ENCODE measurements at places on chromosomes 7 and 10.

DNA sequence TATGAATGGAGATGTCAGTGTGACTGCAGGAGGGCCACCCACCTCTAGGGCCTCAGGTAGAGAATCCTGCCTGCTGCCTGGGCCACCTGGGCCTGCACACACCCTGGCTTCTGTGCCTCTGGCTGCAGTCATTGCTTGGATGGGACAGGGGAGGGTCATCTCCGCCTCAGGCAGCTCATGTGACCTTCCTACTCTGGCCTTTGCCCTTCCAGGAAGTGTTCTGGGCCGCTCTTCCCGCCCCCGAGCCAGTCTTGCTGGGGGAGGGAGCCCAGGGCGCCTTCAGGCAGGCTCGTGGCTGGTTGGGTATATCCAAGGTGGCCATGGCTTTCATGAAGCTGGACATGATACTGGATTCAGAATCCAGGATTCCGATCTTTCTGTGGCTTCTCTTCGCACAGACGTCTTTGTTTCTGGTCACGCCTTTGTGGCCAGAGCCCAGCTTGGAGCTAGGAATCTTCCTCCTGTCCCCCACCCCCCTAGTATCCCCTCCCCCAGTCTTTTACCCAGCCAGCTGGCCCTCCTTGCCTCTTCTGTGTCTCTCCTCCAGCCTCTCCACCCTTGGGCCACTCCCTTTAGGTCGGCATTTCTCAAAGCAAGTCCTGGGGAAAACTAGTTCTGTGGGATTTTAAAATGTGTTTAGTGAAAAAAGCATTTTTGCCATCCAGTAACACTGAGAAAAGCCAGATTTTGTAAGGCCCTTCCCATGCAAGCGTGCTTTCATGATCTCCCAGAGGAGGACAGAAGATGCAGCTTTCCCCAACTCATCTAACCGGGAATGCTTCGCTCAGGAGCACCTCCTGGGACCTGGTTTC lies 119.6 kb downstream of the ZMIZ1 start:
- no peak for DNase-seq

DNA sequence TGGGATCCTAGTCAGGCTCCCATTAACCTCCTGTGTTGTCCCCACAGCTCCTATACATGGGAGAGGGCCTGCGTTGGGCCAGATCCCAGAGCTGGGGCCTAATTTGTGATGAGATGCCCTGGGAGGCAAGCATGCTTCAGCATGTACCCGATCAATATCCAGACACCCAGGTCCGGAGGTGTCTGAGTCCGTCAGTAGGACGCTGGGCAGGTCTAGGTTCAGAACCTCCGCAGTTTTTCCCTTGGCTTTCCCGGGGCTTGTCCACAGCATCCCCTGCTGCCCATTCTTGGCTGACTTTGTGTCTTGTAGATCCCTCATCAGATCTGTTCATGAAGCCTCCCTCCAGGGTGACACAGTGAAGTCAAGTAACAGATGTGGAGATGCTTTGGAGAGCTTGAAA lies 32.7 kb upstream of the RBAK start:
- no peak for DNase-seq

GRCh38 chr7:152528612-152529011 lies 92.8 kb upstream of the KMT2C start:
- DNase-seq: no peak

DNA sequence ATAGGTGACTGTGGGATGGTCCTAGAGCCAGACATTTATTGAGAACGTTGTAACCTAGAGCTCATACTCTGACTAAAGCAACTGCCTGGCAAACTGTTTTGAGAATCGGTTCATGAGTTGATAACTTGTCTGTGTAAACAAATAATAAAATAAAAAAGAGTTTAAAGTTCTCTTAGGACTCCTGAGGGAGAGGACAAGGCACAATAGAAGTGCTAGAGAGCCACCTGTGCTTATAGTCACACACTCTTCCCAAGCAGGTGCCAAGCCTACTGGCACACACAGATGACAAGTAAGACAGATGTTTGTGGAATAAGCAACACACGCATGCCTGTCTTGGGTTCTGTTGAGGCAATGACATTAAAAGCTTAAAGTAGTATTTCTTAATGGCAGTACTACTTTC lies 7.9 kb downstream of the EDRF1 start:
- no peak for DNase-seq

DNA sequence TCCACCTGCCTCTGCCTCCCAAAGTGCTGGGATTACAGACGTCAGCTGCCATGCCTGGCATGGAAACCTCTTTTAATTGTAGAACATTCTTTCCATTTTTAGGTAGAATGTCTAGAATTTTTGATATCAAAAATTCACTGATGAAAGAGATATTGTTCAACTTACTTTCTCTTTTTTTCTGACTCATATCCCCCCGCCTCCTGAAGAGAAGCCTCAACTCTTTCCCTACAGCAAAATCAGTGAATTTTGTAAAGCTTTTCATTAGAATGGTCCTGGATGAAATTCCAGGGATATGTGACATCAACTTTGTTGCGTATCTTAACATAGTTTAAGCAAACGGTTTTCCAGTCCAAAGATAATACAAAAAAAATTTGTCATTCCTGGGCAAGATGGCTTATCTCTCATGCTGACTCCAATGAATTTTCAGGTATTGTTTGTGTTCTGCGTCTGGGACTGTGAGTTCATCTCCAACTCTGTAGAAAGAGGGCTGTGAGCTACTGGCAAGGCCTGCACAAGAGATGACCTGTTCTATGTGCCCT lies 256.8 kb downstream of the BMPER start:
- no peak for DNase-seq

GRCh38 chr7:36852017-36852416 lies 127.7 kb upstream of the AOAH start:
- DNase-seq: no peak

DNA sequence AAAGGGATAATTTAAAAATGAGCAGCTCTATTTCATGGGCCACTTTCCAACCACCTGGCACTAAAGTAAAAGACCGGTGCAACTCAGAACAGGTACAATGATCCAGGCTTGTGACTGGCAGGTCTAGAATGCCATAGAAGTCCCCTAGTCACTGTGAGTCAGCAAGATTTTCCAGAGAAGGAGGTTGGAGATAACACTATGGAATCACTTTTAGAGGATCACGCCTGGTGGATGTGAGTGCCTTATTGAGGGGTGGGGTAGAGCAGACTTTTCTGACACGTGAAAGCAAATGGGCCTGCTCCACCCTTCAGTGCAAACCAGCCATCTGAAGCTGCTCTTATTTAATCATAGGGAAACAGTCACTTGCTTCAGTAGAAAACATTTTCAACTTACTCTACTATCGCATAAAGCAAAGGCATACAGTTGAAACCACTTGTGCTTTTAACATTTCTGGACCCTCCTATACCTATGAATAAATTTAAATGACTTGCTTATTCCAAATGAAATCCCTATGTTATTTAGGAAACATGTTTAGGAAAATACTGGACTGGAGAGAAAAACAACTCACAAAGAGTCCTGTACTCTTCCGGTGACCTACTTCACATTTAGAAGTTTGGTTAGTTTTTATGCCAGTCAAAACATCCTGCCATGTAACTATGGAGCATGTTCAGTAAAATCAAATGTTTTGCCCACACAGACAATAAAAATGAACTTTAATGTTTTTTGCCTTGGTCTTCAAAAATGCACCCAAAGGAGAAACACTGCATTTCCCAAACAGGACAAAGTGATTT lies 21.5 kb upstream of the AKR1C1 start:
- DNase-seq: no peak

GRCh38 chr10:129272176-129272575 lies 194.9 kb upstream of the MGMT start:
- DNase-seq: no peak

DNA sequence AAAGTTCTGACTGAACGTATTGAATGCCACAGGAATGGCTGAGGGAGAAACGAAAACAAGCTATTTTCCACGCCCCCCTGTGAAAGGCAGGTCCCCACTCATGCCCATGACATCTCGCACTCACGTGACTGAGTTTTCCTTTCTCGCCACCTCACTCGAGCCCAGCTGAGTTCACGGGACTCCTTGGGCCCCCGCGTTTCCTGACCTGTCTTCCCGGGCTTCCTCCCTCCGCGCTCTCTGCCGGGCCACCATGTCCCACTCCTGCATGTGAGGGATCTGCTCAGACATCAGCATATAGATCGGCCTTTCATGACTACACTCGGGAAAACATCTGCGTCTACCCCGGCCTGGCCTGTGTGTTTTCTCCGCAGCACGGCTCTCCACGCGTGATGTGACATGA lies 226.0 kb upstream of the ADARB2 start:
- DNase-seq: no peak

DNA sequence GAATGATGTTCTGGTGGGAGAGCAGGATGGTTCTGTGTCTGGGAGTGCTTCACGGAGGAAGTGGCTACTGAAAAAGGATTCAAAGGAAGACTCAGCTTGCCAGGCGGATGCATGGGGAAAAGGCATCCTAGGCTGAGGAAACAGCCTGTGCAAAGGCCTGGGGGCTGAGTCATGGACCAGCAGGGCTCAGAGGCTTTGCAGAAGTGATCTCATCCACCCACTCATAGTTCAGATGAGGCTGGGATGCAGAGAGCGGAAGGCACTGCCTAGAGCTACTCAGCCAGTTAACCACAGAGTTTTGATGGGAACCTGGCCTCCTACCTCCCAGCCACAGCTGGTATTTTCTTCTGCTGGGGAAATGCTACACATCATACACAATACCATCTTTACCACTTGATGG lies 15.8 kb upstream of the ADAMTS14 start:
- DNase-seq: peak; percentile 38

DNA sequence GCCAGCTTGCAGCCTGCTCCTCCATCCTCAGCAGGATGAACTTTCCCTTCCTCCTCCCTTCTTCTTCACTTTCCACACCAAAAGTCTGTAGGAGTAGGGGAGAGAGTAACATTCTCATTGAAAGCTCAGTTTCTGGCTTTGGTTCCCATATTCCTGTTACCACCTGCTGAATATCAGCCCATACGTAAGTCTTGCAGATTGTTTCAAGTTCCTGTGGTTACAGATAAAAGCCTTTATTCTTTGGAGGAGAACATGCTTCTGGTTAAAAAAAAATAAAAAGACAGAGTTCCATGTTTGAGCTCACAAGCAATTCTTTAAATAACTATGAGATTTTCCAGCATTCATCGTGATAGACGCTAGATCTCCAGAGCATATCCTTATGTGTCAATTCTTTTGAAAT lies 637.3 kb downstream of the SUGCT start:
- no peak for DNase-seq

- peak; percentile 59 for DNase-seq
Observed at GRCh38 chr7:37031571-37032257, 307.4 kb upstream of the AOAH start.

- no peak for DNase-seq
Observed at GRCh38 chr10:76150139-76150875, 718.9 kb downstream of the LRMDA start.

- DNase-seq: no peak
Observed at GRCh38 chr10:12194752-12195271, 879 bp downstream of the NUDT5 start.

GRCh38 chr7:44262031-44262430 lies 61.3 kb downstream of the YKT6 start:
- DNase-seq: no peak

- DNase-seq: no peak
Observed at GRCh38 chr7:70752794-70753241, 379.1 kb upstream of the GALNT17 start.

GRCh38 chr7:83562289-83562688 lies 86.7 kb downstream of the SEMA3E start:
- DNase-seq: no peak

DNA sequence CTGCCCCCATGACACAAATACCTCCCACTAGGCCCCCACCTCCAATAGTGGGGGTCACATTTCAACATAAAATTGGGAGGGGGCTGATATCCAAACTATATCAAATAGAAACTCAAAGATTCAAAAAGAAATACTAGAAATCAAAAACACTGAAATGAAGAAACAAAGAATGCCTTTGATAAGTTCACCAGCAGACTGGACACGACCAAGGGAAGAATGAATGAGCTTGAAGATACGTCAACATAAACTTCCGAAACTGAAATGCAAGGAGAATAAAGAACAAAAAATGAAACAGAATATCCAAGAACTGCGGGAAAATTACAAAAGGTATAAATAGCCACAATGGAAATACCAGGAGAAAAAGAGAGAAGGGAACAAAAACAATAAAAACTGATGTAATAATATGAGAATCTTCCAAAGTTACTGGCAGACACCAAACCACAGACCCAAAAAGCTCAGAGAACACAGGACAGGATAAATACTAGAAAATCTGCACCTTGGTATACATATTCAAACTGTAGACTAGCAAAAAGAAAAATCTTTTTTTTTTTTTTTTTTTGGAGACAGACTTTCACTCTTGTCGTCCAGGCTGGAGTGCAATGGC lies 49.5 kb downstream of the BRI3 start:
- DNase-seq: no peak

Data from GOT3 (cell line).